Osteoblast (primary cell): ENCODE measurements at places on chromosomes 1 and 21. TPM values are rescaled to one million over a fixed set of nuclear protein-coding genes. Genes with fewer than 3 reads are reported as not detected.

GRCh38 chr1:26184086-26184485 is 6.3 kb upstream of the CATSPER4 start:
- H3K27ac ChIP-seq: no peak overlapping the region
- H3K27me3 ChIP-seq: peaks cover 4% of the 10 kb centered on the region
- H3K36me3 ChIP-seq: no peaks in the 10 kb centered on the region
- H3K4me3 ChIP-seq: no peak overlapping the region
- peak; percentile 13 for DNase-seq

DTL gene
- 2.9 and 3.2 TPM in 2 replicates for total RNA-seq

DNA sequence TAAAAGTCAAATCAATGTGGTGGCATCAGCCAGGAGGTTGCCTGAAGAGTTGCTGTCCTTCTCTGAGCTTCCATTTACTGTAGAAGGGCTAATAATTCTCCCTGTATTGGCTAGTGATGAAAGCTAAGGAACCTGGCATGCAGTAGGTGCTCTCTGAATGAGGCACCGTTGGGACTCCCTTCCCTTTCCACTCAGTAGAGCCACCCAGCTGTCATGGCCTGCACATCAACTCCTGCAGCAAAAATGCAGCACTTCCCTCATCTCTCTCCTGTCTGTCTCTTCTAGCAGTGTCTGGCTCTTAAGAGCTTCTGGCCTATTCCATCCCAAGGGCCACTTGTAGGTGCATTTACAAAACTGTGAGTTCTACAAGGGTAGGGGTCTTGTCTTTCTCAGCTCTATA is 369.0 kb downstream of the MATN1 start:
- H3K36me3 ChIP-seq: no peaks in the 10 kb centered on the region
- H3K4me3 ChIP-seq: no peak overlapping the region
- H3K27me3 ChIP-seq: peaks cover 3% of the 10 kb centered on the region
- no peak for DNase-seq
- H3K27ac ChIP-seq: no peak overlapping the region
- no peaks in the 10 kb centered on the region for H3K4me1 ChIP-seq

GRCh38 chr1:238955934-238956333 is 430.4 kb upstream of the CHRM3 start:
- no peaks in the 10 kb centered on the region for H3K36me3 ChIP-seq
- peaks cover 20% of the 10 kb centered on the region for H3K4me1 ChIP-seq
- H3K27me3 ChIP-seq: no peaks in the 10 kb centered on the region
- no peak overlapping the region for H3K27ac ChIP-seq
- H3K4me3 ChIP-seq: no peak overlapping the region
- no peak for DNase-seq

C1orf141 gene
- not detected in 2 replicates for total RNA-seq

FCRL2 gene
- total RNA-seq: not detected in 2 replicates

APOBEC4 gene
- total RNA-seq: under 0.01 TPM in 1 of 2 replicates, not detected in the other

DNA sequence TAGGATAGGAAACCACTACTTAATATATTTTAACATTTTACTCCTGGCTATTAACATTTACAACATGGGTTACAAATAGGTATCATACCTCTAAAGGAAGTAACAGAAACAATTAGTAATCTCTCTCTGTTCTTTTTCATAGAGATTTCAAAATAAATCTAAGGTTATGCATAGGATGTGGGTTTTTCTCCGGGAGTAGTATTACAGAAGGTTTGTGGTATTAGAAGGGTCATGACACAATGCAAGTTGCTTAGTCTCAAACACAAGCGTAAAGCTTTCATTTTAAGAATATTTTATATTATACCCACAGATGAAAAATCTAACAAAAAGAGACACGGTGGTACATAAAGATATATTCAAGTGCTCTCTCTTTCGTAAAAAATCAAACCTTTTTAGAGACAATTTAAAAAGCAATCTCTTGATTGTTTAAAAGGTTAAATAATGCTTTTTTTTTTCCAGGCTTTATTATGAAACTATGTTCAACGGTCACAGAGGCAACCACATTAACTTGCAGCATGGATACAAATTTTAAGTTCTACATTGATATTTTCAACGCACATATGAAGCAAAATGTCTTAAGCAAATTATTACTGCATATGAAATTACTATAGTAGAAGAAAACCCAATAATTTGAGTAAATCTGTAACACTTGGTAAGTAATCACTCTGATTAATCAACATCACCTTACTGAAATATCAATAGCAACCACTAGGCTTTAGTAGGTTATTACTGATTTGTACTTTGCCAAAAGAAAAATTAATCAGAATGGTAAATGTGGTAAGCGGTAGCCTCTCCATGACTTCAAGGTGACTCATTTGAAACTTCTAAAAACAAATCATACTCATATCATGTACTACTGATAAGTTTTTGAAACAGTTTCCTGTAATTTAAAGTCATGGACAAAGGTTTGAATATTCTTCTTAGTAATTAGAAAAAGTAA is 97.4 kb upstream of the GFI1 start:
- no peaks in the 10 kb centered on the region for H3K36me3 ChIP-seq
- no peaks in the 10 kb centered on the region for H3K27me3 ChIP-seq
- peaks cover 28% of the 10 kb centered on the region for H3K4me1 ChIP-seq

DNA sequence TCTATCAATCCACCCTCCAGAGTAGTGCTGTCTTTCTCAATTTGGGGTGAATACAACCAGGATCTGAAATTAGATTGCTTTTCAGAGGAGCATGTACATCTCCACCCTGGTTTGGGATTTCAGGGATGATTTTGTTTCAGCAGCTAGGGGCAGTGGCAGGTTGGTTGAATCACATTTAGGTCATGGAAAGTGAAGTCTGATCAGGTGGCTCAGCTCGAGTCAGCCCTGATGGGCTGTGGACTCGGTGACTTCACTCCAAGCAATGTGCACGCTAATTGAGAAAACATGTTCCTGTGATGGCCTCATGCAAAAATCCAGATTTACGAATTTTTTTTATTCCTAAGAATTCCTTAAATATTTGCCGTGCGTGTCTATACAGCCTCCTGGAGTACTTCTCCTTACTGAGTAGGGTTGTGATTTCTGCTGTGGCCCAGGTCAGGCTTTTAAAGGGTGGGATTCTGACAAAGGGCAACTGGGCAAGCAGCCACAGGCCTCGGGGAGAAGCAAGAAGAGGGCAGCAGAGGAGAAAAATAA is 7.5 kb downstream of the NGF start:
- no peak overlapping the region for H3K4me3 ChIP-seq
- DNase-seq: no peak
- H3K27me3 ChIP-seq: no peaks in the 10 kb centered on the region

DNA sequence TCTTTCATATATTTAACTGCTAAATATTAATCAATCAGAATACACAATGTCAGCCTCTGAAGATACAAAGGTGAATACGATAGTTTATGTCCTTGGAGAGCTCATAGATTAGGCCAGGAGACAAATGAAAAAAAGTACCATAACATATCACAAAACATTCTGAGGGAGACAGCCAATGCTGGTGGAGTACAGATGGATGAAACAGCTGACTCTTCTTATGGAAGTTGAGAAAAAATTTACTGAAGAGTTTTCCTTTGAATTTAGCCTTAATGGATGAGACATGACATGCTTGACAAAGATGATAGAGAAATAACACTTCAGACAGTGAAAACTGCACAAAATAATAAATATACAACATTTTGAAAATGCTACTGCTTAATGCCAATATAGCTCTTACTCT is 193.5 kb downstream of the PDE4B start:
- no peaks in the 10 kb centered on the region for H3K36me3 ChIP-seq
- no peak for DNase-seq
- no peaks in the 10 kb centered on the region for H3K27me3 ChIP-seq
- H3K4me3 ChIP-seq: no peak overlapping the region
- H3K4me1 ChIP-seq: peaks cover 5% of the 10 kb centered on the region
- H3K27ac ChIP-seq: no peak overlapping the region

DNA sequence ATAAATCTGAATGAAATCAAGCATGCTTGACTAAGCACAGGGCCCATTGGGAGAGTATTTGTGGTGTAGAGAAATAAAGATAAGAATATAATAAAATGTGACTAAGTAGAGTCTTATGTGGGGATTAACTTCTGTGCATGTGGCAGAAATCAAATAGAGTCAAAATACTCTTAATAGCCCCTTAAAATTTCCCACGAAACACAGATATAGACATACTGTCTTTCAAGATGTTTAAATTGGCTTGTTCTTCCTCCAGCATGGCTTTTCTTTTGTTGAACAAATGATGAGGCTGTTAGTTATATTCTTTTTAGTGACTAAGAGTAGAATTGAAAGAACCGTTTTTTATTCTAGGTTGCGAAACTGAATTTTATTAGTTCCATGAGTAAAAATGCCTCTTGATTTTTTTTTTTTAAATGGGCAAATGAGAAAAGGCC is 112.3 kb downstream of the RPS6KC1 start:
- H3K36me3 ChIP-seq: no peaks in the 10 kb centered on the region
- no peaks in the 10 kb centered on the region for H3K27me3 ChIP-seq
- H3K4me1 ChIP-seq: peaks cover 18% of the 10 kb centered on the region
- peak overlapping the region; percentile 51 for H3K27ac ChIP-seq
- DNase-seq: peak; percentile 45

DNA sequence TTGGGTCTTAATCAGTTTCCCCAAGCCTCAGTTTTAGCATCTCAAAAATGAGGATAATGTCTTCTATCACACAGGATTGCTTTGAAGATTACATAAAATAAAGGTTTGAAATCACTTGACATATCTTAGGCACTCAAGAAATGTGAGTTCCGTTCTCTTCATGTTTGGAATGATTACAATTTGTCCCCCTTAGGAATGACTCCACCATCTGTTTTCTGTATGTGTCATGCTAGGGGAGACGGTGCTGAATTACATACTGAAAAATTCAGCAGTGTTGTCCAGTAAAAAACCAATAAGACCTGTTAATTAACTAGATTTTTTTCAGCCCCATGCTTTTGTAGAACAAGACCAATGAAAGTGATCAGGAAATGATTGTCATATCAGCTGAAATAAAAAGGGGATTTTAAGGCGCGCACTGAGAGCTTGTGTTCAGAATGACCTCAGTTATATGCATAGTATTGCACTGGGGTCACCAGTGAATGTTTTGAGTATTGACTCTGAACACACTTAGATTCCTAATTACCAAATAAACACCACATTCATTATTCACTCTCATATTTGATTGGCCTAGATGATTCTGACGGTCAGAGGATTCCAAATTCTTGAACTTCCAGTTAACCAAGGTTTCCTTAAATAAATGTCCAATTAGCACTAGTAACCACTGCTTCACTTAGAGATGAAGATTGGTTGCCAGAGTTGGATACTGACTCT is 114.5 kb upstream of the KCNK2 start:
- no peak overlapping the region for H3K4me3 ChIP-seq
- no peaks in the 10 kb centered on the region for H3K36me3 ChIP-seq
- H3K4me1 ChIP-seq: peaks cover 9% of the 10 kb centered on the region
- no peaks in the 10 kb centered on the region for H3K27me3 ChIP-seq

OR2T11 gene
- total RNA-seq: not detected in 2 replicates

- H3K27ac ChIP-seq: no peak overlapping the region
- no peaks in the 10 kb centered on the region for H3K4me1 ChIP-seq
- DNase-seq: no peak
- H3K4me3 ChIP-seq: no peak overlapping the region
These were observed 34.6 kb upstream of the TNFSF4 start for GRCh38 chr1:173241528-173242347.

PM20D1 gene
- 0.29 TPM in 1 of 2 replicates, not detected in the other for total RNA-seq

SPRR1B gene
- total RNA-seq: not detected in 2 replicates

TNNI3K gene
- total RNA-seq: 0.59 and 0.72 TPM in 2 replicates

GRCh38 chr1:95496773-95497172 is 262.8 kb downstream of the RWDD3 start:
- H3K27ac ChIP-seq: no peak overlapping the region
- H3K27me3 ChIP-seq: no peaks in the 10 kb centered on the region
- no peak overlapping the region for H3K4me3 ChIP-seq
- DNase-seq: no peak
- H3K4me1 ChIP-seq: no peaks in the 10 kb centered on the region

FNDC5 gene
- total RNA-seq: 0.36 TPM in 1 of 2 replicates, not detected in the other

KRTAP19-4 gene
- total RNA-seq: not detected in 2 replicates

GRCh38 chr1:208533746-208534598 is 289.8 kb upstream of the PLXNA2 start:
- H3K4me3 ChIP-seq: no peak overlapping the region
- no peaks in the 10 kb centered on the region for H3K27me3 ChIP-seq
- no peaks in the 10 kb centered on the region for H3K36me3 ChIP-seq
- H3K4me1 ChIP-seq: no peaks in the 10 kb centered on the region
- no peak for DNase-seq

DNA sequence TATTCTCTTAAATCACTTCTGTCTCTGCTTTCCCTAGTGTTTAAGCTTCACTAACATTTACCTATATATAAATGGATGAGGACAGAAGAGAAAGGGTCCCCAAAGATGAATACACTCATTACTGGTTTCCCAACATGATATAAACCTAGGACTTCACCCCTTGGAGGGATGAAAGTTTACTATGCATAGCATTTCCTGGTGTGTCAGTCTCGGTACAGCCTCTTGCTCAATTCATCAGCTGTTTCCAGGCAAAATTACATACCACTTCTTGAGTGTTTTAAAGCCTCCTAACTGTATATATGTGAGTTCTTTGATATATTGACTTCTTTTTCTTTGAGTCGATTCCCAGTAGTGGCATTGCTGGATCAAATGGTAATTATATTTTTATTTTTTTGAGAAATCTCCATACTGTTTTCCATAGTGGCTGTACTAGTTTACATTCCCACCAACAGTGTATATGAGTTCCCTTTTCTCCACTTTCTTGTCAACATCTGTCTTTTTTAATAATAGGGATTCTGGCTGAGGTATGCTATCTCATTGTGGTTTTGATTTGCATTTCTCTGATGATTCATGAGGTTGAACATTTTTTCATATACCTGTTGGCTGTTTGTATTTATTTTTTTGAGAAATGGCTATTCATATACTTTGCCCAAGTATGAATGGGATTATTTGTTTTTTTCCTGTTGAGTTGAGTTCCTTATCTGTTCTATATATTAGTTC is 259.3 kb upstream of the CACYBP start:
- H3K4me1 ChIP-seq: peaks cover 5% of the 10 kb centered on the region
- H3K27me3 ChIP-seq: no peaks in the 10 kb centered on the region
- no peak for DNase-seq
- H3K36me3 ChIP-seq: no peaks in the 10 kb centered on the region
- no peak overlapping the region for H3K27ac ChIP-seq

BSDC1 gene
- 68.0 and 69.0 TPM in 2 replicates for total RNA-seq

DNA sequence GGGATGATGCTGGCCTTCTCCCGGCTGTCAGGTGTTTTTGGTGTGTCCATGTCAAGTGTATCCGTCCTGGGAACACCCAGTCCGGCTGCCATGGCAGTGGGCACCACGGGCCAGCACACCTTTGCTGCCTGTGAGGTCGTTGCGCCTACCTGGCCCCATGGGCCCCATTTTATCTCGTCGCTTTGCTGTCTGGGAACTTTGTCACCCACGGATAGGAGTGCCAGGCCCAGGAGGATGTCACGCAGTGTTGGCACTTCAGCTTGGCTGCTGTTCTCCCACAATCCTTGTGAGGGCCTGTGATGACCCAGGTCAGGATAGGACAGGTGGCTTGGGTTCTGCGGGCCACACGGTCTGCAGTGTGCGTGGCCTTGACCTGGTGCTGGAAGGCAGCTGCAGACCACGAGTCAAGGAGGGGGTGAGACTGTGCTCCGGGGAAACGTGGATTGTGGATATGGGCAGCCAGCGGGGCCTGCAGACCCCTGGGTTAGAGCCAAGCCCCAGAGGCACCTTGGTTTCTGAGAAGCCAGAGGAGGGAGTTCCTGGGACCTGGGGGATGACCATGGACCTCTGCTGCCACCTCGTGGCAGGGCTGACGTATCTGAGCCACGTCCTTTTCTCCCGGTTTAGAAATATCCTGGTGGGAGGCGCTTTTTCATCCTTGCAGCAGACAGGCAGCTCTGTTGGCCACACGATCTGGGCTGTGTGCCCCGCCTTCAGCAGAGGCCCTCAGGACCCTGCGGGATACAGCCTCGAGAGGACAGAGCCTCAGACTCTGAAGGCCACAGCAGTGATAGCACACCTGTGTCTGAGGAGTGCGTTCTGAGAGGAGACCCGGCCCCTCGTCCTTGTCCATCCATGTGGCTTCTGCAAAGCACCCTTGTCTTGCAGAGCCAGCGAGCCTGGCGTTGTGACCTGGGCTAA is 161.1 kb upstream of the COL6A1 start:
- H3K27me3 ChIP-seq: peaks cover 14% of the 10 kb centered on the region
- H3K4me3 ChIP-seq: no peak overlapping the region
- no peaks in the 10 kb centered on the region for H3K36me3 ChIP-seq
- H3K4me1 ChIP-seq: peaks cover 21% of the 10 kb centered on the region
